ENCODE measurements at places on chromosomes 3 and 15. TPM values are rescaled to one million over a fixed set of nuclear protein-coding genes. Genes with fewer than 3 reads are reported as not detected.
A peak's percentile ranks its signal among the peaks of the same experiment; 100 is the strongest.

DNA sequence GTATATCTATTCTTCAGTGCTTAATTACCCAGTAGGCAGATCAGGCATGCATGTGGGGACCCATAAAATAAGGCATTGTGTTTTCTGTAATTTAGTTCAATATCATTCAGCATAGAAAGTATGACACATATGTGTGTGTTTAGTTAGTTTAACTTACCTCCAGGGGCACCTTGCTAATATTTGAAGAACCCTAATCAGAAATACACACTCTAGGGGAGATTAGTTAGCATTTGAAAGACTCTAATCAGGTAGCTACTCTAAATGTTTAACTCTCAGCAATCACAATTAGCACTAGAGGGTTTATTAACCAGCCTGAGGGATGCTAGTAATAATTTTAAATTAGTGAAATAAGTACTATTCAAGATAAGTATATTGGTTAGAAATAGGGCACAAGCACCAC lies 104.5 kb downstream of the ECT2 start:
- no peak overlapping the region for H3K4me3 ChIP-seq
- no peaks in the 10 kb centered on the region for H3K27me3 ChIP-seq
- H3K4me1 ChIP-seq = no peaks in the 10 kb centered on the region

DNA sequence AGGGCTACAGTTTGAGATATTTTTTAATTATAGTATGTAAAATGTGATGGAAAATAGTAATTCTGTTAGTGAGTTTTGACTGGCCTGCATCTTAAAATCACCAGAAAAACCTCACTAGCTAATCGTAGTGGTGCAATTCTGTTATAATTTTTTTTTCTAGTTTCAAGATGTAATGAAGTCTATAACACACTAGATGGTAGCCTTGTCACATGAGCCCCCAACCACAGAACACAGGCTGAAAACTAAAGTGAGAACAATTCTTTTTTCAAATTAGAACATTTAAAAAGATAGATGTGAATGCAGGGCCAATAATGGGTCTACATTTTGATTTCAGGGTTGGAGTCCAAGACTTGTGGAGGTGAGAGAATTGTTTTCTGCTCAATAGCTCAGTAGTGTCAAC lies 83.3 kb upstream of the KCNH8 start:
- no peak for DNase-seq
- no peaks in the 10 kb centered on the region for H3K4me1 ChIP-seq
- H3K27ac ChIP-seq = no peak overlapping the region
- no peak overlapping the region for H3K4me3 ChIP-seq
- no peaks in the 10 kb centered on the region for H3K27me3 ChIP-seq

DNA sequence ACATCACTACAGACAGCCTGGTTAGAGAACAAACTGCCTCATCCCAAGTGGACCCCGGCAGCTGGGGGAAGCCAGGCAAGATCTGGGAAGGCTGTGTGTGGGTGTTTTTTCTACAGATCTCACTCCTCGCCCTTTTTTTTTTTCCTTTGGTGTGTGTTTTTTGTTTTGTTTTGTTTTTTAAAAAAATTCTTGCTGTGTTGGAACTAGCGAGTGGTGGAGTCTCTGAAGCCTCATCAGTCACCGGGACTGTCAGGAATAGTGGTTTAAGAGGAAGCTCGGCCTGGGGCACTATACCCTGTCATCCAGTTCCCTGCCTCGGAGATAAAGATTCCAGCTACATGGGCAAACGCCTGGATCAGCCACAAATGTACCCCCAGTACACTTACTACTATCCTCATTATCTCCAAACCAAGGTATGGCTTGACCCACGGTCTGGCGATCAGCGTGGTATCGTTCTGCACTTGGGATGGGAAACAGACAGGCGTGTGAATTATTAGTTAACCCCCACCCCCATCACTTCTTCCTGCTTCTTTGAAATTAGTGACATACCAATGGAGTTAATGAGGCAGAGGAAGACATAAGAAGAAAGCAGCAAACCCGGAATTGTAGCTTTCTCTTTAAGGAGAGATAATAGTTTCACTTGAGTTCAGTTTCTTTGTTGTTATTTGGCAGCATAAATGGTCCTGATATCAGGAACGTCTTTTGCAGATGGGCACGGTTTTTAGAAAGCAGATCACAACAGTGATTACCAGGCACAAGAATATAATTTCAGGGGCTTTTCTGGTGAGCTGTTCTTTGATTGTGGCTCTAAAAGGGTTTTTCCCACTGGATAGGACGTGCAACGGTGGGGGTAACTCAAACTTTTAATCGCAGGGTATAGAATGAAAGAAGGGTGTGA lies 722 bp downstream of the RBMS3 start:
- H3K36me3 ChIP-seq = no peaks in the 10 kb centered on the region
- DNase-seq = peak; percentile 69
- no peaks in the 10 kb centered on the region for H3K27me3 ChIP-seq
- H3K4me3 ChIP-seq = peak overlapping the region; percentile 63

Gene CLRN1
- not detected for polyA plus RNA-seq

Gene DNAH1
- 1.2 TPM for polyA plus RNA-seq

Gene SLC22A13
- polyA plus RNA-seq = 0.17 TPM

Gene CLSTN2
- polyA plus RNA-seq = 0.23 TPM

Gene CLCN2
- 10.9 TPM for polyA plus RNA-seq
